ENCODE measurements at places on chromosomes 5 and 9.

DNA sequence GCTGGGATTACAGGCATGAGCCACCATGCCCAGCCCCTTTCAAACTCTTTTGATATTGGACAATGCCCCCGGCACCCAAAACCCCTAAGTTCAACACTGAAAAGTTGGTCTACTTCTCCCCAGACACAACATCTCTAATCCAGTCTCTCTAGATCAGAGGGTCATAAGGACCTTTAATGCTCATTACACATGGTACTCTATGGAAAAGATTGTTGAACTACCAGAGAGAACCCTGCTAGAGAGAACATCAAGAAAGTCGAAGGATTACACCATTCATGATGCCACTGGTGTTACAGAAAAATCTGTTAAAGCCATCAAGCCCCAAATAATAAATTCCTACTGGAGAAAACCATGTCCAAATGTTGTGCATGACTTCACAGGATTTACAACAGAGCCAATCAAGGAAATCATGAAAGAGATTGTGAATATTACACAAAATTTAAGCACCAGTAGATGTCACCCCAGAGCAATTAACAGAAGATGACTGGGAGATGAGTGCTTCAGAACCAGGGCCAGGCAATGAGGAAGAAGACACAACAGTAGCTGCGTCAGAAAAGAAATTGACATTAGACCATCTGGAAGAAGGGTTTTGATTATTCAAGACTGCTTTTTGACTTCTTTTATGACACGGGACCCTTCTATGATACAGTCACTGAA lies 28.3 kb upstream of the NIPAL4 start:
- DNase-seq: no peak

- no peak for DNase-seq
These were observed 130.5 kb upstream of the CPEB4 start for GRCh38 chr5:173757403-173758209.

DNA sequence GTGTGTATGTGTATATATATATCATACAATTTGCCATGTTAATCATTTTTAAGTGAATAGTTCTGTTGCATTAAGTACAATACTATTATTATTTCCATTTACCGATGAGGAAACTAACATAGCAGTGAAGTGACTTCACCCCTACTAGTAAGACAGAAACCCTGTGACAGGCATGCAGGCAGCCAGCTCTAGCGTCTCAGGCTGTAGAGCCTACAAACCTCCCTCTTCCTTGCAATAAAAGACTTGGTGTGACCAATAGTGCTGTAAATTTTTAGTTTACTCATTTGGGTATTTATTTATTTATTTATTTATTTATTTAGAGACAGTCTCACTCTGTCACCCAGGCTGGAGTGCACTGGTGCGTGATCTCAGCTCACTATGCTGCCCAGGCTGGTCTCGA lies 24.7 kb downstream of the FNBP1 start:
- DNase-seq: no peak

DNA sequence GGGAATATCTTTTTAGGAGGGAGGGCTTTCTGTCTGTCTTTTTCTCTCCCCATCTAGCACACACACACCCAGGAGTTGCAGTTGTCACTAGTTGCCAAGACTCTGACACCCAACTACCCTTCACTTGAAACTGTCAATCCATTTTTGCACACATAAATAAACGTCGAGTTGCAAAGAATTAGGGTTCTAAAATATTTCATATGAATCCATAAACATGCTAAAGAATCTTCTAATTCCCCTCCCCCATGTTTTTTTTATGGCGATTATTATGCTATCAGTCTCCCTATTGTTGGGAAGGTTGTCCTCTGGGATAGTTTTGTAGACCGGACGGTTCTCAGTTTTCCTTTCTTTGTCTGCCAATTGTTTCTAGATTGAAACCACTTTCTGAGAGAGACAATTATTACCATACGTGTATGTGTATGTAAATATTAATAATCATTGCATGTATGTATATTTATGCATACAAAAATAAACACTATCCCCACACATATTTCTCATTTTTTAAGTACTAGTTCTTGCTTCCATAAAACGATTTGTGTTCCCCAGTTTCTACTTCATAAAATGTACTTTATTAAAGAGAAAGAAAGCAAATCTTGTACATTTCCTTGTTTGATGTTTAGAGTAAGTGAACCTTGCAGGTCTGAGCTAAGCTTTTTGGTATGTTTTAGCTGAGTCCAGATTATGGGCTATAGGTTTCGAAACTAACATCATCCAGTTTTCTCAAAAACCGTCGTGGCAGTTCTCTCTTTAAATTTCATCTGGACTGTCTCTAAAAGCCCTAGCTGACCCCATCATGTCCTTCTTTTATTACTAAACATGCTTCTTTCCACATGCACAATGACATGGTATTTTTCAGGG lies 165.0 kb upstream of the MPDZ start:
- no peak for DNase-seq

DNA sequence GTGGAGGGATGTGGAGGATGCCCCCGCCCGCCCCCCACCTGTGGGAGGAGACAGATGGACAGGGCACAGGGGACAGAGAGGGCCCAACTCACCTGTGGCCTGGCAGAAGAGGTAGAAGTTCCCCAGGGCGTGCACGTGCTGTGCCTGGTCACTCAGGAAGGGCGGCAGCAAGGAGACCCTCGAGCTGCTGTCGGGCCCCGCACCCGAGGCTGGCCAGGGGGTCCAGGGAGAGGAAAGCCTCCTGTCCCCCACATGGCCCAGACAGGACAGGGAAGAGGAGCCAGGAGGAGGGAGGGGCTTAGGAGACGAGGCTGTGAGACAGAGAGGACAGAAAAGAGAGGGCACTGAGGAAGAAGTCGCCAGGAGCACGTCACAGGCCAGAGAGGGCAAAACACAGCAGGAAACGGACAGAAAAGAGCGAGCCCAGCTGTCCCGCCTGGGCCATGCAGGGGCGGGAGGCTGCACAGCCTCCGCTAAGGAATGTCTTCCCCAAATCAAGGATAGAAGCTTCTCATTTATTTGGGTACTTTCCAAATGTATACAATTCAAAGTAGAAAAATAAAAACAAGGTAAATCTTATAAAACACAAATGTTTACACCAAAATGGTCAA lies 58.5 kb downstream of the SECISBP2 start:
- DNase-seq: no peak

- DNase-seq: no peak
These were observed 313.8 kb downstream of the GLIS3 start for GRCh38 chr9:3986060-3986459.

- no peak for DNase-seq
These were observed 248.4 kb upstream of the RPS23 start for GRCh38 chr5:82526540-82526939.

- DNase-seq: no peak
These were observed 44.7 kb downstream of the RGS3 start for GRCh38 chr9:113508111-113508749.
